Osteocyte (in vitro differentiated cells): ENCODE measurements at places on chromosomes 2 and 18. TPM values are rescaled to one million over a fixed set of nuclear protein-coding genes. Genes with fewer than 3 reads are reported as not detected.

ALS2 gene
- 35.5 and 39.1 TPM in 2 replicates for total RNA-seq

OXER1 gene
- total RNA-seq, result not detected in 2 replicates

HOXD1 gene
- not detected in 2 replicates for total RNA-seq

POTEE gene
- total RNA-seq, result 0.21 TPM in 1 of 2 replicates, not detected in the other

PNO1 gene
- total RNA-seq, result 10.3 and 11.3 TPM in 2 replicates

EMX1 gene
- not detected in 2 replicates for total RNA-seq

CGREF1 gene
- 1.2 and 1.9 TPM in 2 replicates for total RNA-seq

GAREM1 gene
- 1.7 and 2.5 TPM in 2 replicates for total RNA-seq

DAW1 gene
- not detected in 2 replicates for total RNA-seq

SLC8A1 gene
- 17.3 and 18.0 TPM in 2 replicates for total RNA-seq

LIMS4 gene
- total RNA-seq, result 1.9 and 2.4 TPM in 2 replicates

PARD3B gene
- total RNA-seq, result 26.1 and 26.7 TPM in 2 replicates

SGPP2 gene
- total RNA-seq, result not detected in 2 replicates

RFTN2 gene
- 29.4 and 30.6 TPM in 2 replicates for total RNA-seq

- H3K27me3 ChIP-seq, result no peaks in the 10 kb centered on the region
- no peak overlapping the region for H3K4me3 ChIP-seq
- no peak for DNase-seq
- no peaks in the 10 kb centered on the region for H3K4me1 ChIP-seq
- H3K27ac ChIP-seq, result no peak overlapping the region
These were observed 916.7 kb downstream of the CPS1 start for GRCh38 chr2:211473116-211473515.

DNA sequence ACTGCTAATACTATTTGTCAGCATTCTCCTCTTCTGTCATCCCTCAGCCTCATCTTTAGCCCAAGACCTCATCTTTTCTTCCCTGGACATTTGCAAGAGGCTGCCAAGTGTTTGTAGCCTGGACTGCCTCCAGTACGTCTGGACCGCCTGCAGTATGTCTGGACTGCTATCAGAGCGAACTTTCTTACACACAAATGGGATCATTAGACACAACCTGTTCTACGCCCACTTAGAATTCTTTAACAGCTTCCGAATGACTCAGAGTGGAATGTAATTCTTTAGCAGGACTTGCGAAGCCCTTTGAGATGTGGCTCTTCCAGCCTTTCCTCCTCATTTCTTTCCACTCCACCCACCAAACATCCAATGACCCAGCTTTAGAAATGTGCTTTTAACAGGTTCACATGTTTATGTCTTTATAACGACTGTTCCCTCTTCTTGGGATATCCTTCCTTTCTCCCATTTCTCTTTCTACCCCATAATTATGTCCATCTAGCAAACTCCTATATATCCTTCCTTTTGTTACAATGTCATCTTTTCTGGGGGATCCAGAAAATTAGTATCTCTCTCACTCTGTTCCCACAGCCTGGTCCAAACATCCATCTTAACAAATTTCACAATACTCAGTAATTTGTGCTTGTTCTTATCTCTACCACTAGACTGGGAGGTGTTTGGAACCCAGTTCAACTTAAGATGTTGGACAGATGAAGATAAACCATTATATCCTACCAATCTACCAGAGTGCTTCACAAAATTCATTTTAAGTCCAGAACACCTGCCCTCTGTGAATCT lies 171.3 kb upstream of the PGAP1 start:
- H3K4me3 ChIP-seq, result no peak overlapping the region
- H3K27me3 ChIP-seq, result no peaks in the 10 kb centered on the region
- peaks cover 9% of the 10 kb centered on the region for H3K4me1 ChIP-seq
- no peak for DNase-seq

DNA sequence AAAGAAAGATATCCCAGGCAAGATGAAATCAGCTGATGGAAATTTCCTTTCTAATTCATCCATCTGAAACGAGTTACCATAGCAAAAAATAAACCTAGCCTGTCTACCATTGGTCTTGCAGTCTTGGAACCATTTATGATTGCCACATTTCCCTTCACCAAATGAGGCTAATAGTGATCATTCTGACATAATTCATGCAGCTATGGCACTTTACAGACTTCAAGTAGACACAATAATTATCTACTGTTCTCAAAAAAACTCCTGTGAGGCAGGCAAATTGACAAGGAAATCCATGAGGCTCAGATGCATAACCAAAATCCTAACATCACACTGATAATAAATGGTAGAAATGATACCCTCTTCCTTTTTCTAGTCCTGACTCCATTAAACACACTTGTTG lies 1669.7 kb upstream of the LRRTM1 start:
- no peak overlapping the region for H3K4me3 ChIP-seq
- H3K4me1 ChIP-seq, result no peaks in the 10 kb centered on the region
- no peak for DNase-seq
- H3K36me3 ChIP-seq, result no peaks in the 10 kb centered on the region
- H3K27me3 ChIP-seq, result no peaks in the 10 kb centered on the region

DNA sequence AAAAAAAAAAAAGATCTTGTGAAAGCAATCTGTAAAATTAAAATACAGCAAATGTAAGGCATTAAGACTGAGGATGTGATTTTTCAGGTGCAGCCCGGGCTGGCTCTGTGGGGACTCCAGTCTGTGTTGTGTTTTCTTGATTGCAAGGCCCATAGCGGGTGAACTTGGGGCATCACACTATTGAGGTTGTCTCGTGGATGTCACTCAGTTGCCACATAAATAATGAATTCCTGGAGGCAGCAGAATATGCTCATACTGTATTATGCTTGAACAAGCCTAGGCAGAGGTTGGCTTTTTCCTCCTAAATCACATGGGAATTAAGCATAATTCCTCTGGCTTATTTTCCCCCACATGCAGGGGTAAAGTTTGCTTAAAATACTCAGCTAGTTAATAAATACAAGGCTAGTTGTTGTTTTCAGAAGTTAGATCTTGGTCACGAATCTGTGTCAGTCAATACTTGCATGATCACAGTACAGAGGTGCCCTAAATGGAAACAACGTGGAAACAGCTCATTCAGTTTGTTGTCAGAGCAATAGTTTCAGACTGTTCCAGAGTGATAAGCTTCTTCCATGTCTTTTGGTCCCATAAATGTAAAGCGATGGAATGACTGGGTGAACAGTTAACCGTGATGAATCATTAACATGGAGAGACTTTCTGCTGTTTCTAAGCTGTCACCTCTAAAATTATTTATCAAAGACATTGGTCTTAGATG lies 16.4 kb downstream of the GEMIN6 start:
- H3K4me1 ChIP-seq, result no peaks in the 10 kb centered on the region
- no peaks in the 10 kb centered on the region for H3K27me3 ChIP-seq
- no peak overlapping the region for H3K4me3 ChIP-seq
- H3K27ac ChIP-seq, result no peak overlapping the region
- H3K36me3 ChIP-seq, result peaks cover 10% of the 10 kb centered on the region

DNA sequence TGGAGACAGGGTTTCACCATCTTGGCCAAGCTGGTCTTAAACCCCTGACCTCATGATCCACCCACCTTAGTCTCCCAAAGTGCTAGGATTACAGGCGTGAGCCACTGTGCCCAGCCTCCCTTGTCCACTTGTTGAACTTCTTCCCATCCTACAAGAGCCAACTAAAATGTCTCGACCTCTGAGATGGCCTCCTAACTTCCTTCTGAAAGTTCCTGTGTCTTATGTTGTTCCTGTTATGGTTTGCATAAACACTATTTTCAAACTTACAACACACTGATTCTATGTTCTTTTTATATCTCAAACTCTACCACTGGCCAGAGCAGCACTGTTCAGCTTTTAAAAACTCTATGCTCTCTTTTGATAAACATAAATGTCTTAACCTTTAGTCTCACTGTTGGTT lies 63.3 kb upstream of the UGP2 start:
- DNase-seq, result no peak
- peaks cover 2% of the 10 kb centered on the region for H3K36me3 ChIP-seq
- no peak overlapping the region for H3K4me3 ChIP-seq
- H3K27ac ChIP-seq, result no peak overlapping the region
- H3K4me1 ChIP-seq, result peaks cover 4% of the 10 kb centered on the region

GRCh38 chr18:31451625-31452024 lies 4.1 kb downstream of the DSG3 start:
- no peak for DNase-seq
- H3K4me3 ChIP-seq, result no peak overlapping the region
- H3K36me3 ChIP-seq, result no peaks in the 10 kb centered on the region

GRCh38 chr2:169139993-169140767 lies 70.8 kb downstream of the DHRS9 start:
- DNase-seq, result no peak
- H3K4me1 ChIP-seq, result peaks cover 2% of the 10 kb centered on the region
- no peak overlapping the region for H3K4me3 ChIP-seq
- H3K27ac ChIP-seq, result no peak overlapping the region

GRCh38 chr2:12008425-12009061 lies 262.1 kb downstream of the LPIN1 start:
- H3K4me1 ChIP-seq, result peaks cover 33% of the 10 kb centered on the region
- H3K36me3 ChIP-seq, result no peaks in the 10 kb centered on the region
- no peak for DNase-seq
- H3K27me3 ChIP-seq, result no peaks in the 10 kb centered on the region
- no peak overlapping the region for H3K27ac ChIP-seq
- no peak overlapping the region for H3K4me3 ChIP-seq

DNA sequence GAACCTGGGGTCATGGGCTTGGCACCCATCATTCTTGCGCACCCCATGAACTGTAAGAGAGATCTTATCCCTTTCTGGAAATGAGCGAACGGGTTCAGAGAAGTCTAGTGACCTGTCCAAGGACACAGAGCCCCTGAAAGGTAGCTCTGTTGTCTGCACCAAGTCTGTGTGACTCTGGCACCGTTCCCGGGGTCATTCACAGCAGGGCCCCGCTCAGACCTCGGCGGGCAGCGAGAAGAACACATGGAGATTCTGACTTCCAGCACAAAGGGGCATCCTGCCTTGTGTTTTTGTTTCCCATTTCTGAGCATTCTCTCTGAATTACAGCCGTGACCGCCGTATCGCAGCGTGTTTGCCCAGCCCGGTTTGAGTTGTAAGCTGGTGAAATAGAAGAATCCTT lies 231.7 kb downstream of the KLHL29 start:
- no peak overlapping the region for H3K4me3 ChIP-seq
- peaks cover 49% of the 10 kb centered on the region for H3K4me1 ChIP-seq
- H3K27me3 ChIP-seq, result peaks cover 7% of the 10 kb centered on the region

DNA sequence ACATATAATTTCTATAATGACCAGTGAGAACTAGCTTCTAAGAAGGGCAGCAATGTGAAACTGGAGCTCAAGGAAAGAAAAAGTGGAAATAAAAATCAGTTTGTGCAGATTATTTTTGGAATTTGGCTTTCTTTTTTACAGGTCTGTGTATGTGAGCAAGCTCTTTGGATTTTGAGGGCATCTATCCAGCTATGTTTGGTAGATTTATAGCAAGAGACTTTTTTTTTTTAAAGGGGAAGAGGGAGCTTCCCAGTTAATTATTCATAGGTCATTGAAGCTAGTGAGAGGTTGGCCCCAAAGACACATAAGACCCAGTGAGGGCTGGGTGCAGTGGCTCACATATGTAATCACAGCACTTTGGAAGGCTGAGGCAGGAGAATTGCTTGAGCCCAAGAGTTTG lies 24.0 kb upstream of the COLEC12 start:
- H3K27ac ChIP-seq, result no peak overlapping the region
- H3K4me3 ChIP-seq, result no peak overlapping the region
- no peak for DNase-seq
- peaks cover 31% of the 10 kb centered on the region for H3K4me1 ChIP-seq

DNA sequence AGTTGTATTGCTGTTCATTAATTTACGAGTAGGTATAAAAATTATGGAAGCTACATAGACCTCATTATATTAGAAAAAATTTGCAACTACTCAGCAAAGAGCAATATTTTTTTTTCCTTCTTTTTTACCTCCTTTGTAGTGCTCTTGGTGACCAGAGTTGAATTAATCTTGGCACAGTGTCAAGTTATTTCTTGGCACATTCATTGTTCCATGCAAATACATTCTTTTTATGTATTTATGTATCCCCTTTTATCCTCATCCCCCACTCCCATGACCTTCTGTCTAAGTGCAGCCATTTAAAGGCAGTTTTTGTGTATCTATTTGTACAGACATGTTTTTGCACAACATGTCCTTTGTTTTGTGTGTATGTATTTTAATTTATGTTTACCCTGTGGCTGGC lies 224.5 kb downstream of the CCDC102B start:
- H3K27me3 ChIP-seq, result no peaks in the 10 kb centered on the region
- no peak for DNase-seq
- no peaks in the 10 kb centered on the region for H3K4me1 ChIP-seq

- peaks cover 17% of the 10 kb centered on the region for H3K4me1 ChIP-seq
- no peaks in the 10 kb centered on the region for H3K36me3 ChIP-seq
- no peak overlapping the region for H3K4me3 ChIP-seq
- DNase-seq, result no peak
These were observed 11.4 kb upstream of the GALNT5 start for GRCh38 chr2:157245846-157246764.

DNA sequence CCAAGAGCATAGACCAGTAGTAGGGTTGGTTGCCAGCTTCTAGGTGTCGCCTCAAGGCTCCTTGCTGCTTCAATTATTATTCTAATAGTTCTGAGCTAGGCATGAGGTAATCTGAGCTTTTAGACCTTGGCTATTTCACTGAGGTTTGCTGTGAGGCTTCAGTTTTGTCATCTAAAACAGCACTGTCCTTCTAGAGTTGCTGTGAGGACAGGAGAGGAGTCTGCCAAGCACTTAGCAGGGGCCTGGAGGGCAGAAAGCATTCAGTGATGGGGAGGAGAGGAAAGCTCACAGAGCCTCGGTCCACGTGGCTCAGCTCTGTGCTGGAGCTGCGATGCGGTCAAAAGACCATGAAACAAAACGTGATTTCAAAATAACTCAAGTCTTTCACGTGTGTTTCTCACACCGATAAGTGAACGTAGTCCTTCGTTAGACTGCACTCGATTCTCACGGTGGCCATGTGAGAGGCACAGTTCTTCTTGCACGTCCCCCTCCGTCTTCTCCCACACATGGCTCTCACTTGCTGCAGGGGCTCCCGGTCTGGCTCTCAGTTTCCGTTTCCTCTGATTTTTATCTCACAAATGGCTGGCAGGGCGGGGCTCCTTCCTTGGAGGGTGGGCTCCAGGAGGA lies 113.7 kb downstream of the B3GNT2 start:
- DNase-seq, result no peak
- no peak overlapping the region for H3K4me3 ChIP-seq
- no peaks in the 10 kb centered on the region for H3K27me3 ChIP-seq

GRCh38 chr2:148978706-148979105 lies 59.8 kb upstream of the LYPD6B start:
- peaks cover 14% of the 10 kb centered on the region for H3K4me1 ChIP-seq
- peaks cover 6% of the 10 kb centered on the region for H3K36me3 ChIP-seq
- no peak overlapping the region for H3K27ac ChIP-seq
- DNase-seq, result no peak
- H3K27me3 ChIP-seq, result no peaks in the 10 kb centered on the region

- H3K4me3 ChIP-seq, result peak overlapping the region; percentile 91
- no peak for DNase-seq
- peak overlapping the region; percentile 76 for H3K27ac ChIP-seq
- H3K27me3 ChIP-seq, result no peaks in the 10 kb centered on the region
- peaks cover 39% of the 10 kb centered on the region for H3K4me1 ChIP-seq
These were observed 2.8 kb downstream of the RHOB start for GRCh38 chr2:20449501-20450200.

- H3K4me3 ChIP-seq, result no peak overlapping the region
- peaks cover 15% of the 10 kb centered on the region for H3K4me1 ChIP-seq
- H3K36me3 ChIP-seq, result peaks cover 2% of the 10 kb centered on the region
- no peak for DNase-seq
- H3K27ac ChIP-seq, result no peak overlapping the region
These were observed 425 bp upstream of the SALL3 start for GRCh38 chr18:78979056-78979729.
